ENCODE measurements at places on chromosomes 3 and 15.

- no peak for DNase-seq
Observed at GRCh38 chr3:73480187-73480672, 144.5 kb downstream of the PDZRN3 start.

DNA sequence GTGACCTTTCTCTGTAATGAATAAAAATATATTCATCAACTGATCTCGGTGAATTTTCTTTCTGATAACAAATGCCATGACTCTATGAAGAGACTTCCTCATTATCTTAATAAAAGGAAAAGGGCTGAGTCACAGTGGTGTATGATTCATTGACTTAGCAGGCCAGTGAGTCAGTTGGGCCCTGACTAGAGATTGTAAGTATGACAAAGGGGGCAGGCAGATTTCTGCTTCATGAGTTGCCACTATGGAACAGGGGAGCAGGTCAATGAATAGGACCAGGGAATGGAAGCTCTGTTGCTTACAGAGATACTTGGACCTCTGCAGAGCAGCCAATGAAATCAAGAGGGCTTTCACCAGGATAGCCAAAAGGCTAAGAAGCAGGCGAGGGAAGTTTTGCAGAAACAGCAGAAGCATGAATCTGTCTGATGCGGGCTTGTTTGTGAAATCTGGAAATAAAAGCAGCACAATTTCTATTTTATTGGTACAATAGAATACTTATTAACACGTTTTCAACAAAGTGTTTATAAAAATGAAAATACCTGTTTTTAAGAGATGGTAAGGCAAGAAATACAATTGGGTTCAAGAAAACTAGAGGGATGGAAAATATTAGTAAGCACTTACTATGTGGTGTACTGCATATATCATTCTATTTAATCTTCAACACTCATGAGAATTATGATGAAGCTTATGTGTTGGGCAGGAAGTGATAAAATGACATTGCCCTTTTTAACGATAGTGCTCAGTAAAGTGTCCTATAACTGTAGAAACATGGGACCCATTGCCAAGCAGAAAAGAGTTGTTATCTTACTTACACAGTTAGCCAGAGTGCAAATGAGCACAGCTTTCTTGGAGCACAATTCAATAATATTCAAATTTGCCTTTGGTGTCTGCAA is 169.8 kb upstream of the MYRIP start:
- DNase-seq: no peak

GRCh38 chr3:102037209-102037608 is 187.9 kb downstream of the NFKBIZ start:
- no peak for DNase-seq

GRCh38 chr15:74598126-74598842 is 17.4 kb upstream of the CLK3 start:
- no peak for DNase-seq

- DNase-seq: no peak
Observed at GRCh38 chr15:92648190-92648875, 7.2 kb downstream of the FAM174B start.

GRCh38 chr3:138542977-138543376 is 51.1 kb downstream of the CEP70 start:
- no peak for DNase-seq

DNA sequence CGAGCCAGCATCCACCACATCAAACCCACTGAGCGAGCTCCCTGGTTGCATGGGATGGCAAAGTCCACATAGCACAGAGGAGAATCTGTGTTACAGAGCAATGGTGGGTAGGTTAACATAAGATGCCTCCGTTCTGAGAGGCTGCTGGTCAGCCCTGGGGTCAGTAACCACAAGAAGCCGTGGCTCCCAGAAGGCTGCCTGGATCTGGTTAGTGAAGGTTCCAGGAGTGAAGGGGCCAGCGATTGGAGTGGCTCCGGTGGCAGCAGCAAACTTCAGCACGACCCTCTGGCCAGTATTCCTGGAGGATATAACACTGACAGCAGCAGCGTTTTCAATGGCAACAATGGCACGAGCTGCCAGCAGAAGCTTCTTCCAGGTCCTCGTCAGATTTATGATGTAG is 18.4 kb upstream of the PIGZ start:
- no peak for DNase-seq

- DNase-seq: no peak
Observed at GRCh38 chr15:66615846-66616245, 50.0 kb upstream of the LCTL start.

- DNase-seq: no peak
Observed at GRCh38 chr3:41846850-41847249, 115.1 kb downstream of the ULK4 start.

- no peak for DNase-seq
Observed at GRCh38 chr3:18144571-18144970, 280.6 kb downstream of the SATB1 start.

Measured in NCI-H2081 treated with DMSO at 0.1 percent for 48 hours (cell line).